ENCODE measurements at places on chromosomes 7 and 10.
A peak's percentile ranks its signal among the peaks of the same experiment; 100 is the strongest.

DNA sequence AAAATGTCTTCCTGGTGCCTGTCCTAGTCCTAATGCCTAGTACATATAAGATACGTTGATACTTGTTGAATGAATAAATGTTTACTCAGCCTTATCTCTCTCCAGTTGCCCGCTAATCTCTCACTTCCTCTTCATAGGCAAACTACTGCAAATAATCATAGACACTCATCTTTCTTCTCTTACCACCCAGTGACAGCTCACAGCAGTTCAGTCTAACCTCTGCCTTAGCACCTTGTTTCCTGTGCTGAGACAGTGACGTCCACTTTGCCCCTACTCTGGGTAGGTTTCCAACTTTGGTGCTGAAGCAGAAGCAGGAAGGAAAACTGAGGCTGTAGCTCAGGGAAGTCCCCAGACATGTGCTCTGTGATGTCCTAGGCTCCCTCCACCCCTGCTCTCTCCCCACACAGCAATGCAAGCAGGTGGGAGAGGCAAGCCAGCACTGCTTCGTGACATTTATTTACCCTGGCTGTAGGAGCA, 45.5 kb upstream of the RHOBTB1 start:
- no peak for DNase-seq

DNA sequence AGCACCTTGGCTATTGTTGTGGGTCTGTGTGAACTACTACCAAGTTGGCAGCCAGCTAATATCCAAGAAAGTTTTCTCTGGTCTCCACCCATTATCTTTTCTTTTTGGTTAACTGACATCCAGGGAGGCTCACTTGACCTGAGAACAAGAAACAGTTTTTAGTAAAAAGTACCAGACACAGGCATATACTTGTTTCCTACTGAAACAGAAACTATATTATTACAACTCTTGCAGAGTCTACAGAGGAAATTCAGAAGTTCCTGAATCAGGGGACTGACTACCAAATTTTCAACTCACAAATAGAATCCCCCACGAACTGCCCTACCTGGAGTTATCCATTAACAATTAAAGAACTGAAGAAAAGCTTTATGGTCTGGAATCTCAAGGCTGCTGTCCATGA, 168.9 kb downstream of the KCND2 start:
- DNase-seq, result no peak

GRCh38 chr10:72740528-72740927, 48.6 kb downstream of the MCU start:
- no peak for DNase-seq

- no peak for DNase-seq
Measured at GRCh38 chr7:121054925-121055324, 66.4 kb downstream of the CPED1 start.

DNA sequence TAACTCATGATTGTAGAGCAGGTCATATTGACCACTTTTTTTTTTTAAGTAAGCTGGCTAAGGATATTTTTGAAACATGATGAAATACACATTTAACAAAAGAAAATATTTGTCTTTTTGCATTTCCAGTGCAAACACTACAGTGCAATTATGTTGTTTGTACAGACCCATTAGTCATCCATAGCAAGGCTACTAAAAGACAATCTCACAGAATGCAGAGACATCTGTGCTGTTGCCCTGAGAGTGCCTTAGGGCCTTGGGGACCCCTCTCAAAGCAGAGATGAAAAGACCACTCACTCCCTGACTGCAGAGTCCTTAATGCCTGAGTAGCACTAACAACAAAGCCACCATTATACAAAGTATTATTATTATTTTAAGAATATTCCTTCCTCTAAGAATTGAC, 104.5 kb downstream of the NRCAM start:
- no peak for DNase-seq

- no peak for DNase-seq
Measured at GRCh38 chr10:25604591-25604990, 329.4 kb upstream of the MYO3A start.

DNA sequence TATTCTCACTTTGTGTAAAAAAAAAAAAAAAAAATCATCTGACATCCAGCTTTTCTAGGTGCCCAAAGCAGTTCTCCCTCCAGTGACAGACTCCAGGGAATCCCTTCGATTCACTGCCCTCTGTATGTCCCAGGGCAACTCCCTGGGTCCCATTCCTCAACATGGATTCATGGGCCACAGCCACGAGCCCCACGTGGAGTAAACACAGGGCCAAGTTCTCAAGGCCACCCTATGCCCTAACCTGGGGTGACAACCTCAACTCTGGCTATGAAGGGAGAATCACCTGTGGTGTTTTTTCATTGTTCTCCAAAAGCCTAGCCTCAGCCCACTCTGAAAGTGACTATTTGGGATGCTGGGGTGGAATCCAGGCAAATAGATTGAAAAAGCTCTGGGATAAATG, 3.4 kb downstream of the BNIP3 start:
- DNase-seq, result no peak

DNA sequence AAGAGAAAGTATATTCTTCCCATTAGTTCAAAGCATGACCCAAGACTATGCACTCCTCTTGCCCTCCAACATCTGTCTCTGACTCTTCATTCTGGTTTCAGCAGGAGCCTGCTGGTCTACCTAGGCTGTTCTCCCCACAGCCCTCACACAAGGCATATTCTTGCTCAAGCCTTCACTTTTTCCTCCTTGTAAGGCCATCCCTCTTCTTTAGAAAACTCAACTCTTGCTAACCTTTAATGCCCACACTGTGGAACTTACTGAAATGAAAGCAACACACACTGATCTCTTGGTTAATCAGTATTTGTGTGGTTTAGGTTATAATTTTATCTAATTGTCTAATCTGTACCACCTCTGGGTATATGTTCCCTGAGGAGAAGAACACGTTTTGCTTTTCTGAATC, 75.8 kb downstream of the PRKCQ start:
- no peak for DNase-seq

DNA sequence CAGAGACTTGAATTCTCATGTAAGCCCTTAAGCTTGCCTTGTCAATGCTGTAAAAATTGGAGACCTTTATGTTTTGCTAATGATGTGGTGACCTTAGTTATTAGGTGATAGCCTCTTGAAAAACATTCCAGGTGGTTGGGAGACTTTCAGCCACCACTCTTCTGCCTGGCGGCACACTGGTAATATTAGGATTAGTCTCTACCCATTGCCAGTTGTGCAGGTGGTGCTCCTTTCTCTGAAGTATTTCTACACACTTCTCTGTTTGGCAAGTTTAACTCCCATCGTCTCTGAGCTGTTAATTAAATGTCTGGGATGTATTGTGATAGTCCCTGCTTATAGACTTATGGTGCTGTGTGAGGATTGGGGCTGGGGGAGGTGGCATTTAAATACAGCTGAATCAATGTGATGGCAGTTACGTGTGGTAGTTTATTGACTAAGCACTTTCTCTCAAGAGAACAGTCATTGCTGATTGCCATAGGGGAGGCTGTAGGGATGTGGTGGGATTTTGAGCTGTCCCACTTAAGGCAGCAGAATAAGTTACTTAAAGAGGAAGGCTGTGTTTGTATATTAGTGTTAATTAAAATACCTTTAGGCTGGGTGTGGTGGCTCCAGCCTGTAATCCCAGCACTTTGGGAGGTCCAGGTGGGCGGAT, 61.7 kb downstream of the DAGLB start:
- DNase-seq, result no peak

DNA sequence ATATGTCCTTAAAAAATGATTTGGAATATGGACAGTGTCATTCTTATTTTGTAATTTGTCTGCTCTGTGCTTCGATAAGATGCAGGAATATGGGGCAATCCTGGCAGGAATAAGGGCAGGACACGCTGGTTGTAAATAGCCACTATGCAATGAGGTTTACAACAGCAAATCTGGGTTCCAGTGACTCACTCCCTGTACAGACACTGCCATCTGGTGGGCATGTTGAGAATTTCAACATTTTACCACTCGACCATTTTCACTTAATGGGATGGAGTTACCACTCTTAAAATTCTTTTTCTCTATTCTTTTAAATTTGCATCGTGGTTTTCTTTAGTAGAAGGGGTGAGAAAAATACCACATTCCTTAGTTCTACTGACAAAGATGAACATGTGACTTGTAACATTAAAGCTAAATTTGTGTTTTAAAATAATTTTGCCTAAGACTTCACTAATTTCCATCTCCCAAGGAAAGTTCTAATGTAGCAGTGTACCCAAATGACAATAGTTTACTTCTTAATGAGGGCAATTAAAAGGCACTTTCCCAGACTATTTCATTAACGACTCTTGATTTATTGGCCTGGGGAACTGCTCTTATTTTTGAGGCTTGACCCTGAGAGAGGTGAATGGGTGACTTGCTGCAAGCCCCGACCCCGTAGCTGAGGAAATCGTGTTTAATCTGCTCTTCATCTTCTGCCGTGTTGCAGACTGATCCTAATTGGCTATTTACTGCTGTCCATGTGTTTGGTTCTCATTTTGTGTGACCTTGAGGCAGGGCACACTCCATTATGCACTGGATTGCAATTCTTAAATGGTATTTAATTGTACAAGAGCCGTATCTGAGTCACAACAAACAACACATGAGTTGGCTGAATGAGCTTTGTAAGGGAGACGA, 173.6 kb upstream of the IMMP2L start:
- peak; percentile 61 for DNase-seq

DNA sequence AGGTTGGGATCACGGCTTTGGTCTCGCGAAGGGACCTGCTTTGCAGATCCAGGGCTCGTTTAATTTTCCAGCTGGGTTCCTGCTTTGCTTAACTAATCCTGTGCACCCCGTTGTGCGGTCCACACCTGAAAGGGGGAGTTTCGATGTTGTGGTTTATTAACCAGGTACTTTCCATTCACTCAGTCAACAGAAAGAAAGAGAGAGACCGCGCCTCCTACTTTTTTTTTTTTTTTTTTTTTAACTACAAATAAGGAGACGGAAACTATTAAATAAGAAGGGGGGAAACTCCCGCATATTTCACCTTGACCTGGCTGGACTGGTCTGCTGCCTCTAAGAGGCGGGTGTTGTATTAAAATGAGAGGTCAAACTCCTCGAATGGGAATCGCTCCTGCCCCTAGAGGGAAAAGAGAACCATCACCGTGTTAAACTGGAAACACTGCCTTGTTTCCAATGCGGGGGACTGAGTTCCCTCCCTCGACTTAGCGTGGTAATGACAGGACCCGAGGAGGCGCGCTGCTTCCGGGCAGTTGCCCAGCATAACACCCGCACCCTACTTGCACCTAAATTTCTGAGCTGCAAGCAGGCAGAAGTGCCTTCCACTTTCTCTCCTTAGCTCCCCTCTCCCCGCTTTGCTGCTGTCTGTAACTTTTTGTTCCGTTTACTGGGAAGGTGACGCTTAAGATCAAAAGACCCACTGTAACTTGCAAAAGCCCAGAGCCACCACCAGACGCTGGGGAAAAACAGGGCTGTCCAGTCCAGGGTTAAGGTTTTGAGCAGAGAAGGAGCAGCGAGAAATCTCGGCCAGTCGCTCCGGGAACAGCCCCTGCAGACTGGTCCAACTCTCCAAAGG, 1.1 kb upstream of the ITGB8 start:
- peak; percentile 35 for DNase-seq

DNA sequence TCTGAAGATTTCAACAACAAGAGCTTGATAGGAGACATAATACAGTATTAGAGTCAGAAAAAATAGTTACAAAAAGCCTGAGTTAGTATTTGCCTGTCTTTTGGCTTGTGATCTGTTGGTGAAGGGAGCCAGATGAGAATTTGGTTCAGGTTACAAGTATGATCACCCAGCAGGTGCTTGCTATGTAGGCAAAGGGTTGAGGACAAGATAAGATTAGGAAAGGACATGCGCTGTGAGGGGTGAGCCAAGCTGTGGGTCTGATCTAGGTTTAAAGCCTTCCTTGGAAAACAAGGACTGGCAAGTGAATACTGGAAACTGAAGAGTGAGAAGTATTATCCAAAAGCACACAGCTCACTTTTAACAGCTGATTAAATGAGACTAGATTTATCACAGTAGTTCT, 28.7 kb upstream of the CD36 start:
- no peak for DNase-seq

DNA sequence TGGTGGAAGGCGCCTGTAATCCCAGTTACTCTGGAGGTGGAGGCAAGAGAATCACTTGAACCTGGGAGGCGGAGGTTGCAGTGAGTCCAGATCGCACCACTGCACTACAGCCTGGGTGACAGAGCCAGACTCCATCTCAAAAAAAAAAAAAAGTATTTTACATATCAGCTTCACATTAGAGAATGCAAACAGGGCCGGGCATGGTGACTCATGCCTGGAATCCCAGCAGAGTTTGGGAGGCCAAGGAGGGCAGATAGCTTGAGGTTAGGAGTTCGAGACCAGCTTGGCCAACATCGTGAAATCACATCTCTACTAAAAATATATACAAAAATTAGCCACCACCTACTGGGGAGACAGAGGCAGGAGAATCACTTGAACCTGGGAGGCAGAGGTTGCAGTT, 31.6 kb downstream of the USP54 start:
- DNase-seq, result no peak

DNA sequence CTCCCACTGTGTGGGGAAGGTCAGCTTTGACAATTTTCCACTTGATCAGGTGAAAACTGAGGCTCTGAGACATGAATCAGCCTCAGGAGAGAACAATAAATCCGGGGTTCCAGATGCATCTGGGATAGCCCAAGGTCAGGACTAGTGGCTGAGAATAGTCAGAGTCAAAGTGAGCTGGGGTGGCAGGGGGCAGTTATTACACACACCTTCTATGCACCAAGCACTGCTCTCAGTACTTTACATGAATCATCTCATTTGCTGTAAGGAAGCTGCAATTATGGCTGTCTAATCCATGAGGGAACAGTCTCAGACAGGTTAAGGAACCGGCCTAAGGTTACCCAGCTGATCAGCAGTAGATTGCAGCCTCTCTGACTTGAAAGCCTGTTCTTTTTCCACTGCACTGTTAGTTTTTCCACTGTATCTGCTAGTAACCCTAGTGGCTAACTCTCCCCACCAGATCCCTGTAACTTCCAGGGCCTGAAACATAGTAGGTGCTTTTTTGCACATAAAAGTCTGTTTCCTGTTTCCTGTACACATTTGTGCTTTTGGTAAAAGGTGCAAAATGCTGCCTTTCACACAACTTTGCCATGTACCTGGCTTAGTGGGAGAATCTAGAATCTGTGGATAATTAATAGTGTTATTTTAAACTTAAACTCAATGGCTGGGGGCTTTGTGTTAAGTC, 125.9 kb downstream of the EMX2 start:
- DNase-seq, result no peak

DNA sequence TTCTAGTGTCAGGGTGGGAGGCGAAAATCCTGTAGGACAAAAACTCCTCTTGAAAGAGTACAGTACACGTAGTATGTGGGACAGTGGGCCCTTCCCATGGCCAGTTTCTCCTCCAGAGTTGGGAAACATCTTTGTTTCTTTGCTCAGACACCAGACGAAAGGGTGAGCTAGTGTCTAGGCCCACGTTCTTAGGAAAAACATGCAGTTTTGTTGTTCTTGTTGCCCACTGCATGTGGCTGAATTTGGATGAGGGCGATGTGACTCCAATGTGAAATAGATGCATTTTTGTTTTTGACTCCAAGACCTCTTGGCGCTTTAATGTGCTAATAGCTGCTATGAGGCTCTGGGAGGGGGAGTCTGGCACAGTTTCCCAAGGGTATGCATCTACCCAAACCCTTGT, 100.8 kb downstream of the ATXN7L1 start:
- no peak for DNase-seq

DNA sequence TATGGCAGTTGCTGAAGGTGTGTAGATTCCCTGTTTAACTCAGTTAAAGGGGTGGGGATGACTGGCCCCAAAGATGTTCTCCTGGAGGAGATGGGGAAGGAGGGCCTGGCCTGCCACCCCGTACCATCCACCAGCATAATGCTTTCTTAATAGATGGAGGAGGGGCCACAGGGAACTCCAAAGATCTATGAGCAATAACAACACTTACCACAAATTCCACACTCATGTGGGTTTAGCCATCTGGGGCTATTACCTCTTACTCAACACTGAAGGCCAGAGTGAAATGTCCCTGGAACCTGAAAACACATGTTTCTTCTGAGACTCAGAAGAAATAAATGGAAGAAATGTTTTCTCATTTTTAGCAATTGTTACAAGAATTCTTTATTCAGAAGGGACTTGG, 259.0 kb downstream of the CXCL12 start:
- no peak for DNase-seq
